ENCODE measurements at places on chromosomes 16 and 17.

- no peak for DNase-seq
Measured at GRCh38 chr16:10405386-10405939, 19.6 kb downstream of the ATF7IP2 start.

- DNase-seq: no peak
Measured at GRCh38 chr16:15966420-15966819, 17.0 kb downstream of the ABCC1 start.

GRCh38 chr16:27406511-27407128 lies 4.6 kb downstream of the IL21R start:
- DNase-seq: no peak

GRCh38 chr17:69763503-69763902 lies 311.5 kb upstream of the KCNJ16 start:
- DNase-seq: no peak

GRCh38 chr17:69876757-69877156 lies 198.3 kb upstream of the KCNJ16 start:
- no peak for DNase-seq

GRCh38 chr16:30368122-30368791 lies 2.0 kb downstream of the TBC1D10B start:
- DNase-seq: no peak

- DNase-seq: no peak
Measured at GRCh38 chr16:24955975-24956731, 59.0 kb downstream of the ARHGAP17 start.

DNA sequence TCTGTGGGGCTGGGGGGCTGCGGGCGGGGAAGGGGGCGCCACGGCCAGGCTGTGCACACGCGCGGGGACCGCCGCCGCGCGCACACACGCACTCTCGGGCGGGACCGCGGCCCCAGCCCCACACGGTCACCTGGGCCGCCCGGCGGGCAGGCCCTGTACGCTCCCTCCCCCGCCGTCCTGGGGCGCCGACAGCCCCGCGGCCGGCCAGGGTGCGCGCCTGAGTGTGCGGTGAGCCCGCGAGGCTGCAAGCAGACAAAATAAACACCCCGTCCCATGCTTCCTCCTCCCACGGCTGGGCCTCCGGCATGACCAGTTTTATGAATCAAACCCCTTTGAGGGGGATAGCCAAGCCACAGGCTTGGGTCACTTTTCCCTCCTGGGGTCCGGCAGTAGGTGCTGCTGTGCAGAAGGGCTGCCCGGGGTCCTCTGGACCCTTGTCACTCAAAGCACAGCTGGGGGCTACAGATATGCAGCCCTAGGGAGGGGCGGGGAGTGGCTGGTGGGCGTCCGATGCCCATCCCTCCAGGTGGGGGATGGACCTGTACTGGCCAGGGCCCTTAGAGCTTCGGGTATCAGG lies 441 bp downstream of the VASN start:
- DNase-seq: no peak

DNA sequence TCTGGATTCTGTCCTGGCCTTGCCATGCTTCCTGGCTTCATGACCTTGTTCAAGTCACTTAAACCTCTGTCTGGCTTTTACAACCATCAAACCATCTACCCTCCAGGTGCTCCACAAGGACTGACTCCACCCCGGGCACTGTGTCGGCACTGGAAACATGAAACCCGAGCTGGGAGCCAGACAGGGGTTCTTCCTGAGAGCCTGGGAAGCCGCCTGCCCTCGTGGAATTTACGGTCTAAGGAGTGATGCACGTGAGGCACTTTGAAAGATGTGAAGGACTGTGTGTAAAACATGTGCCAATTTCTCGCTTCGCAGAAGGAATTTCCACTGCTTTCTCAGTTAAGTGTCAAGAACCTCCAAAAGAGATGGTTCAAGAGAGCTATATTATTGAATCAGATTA lies 11.6 kb downstream of the CDK5R1 start:
- no peak for DNase-seq

GRCh38 chr17:78839762-78840529 lies 668 bp downstream of the USP36 start:
- DNase-seq: no peak

DNA sequence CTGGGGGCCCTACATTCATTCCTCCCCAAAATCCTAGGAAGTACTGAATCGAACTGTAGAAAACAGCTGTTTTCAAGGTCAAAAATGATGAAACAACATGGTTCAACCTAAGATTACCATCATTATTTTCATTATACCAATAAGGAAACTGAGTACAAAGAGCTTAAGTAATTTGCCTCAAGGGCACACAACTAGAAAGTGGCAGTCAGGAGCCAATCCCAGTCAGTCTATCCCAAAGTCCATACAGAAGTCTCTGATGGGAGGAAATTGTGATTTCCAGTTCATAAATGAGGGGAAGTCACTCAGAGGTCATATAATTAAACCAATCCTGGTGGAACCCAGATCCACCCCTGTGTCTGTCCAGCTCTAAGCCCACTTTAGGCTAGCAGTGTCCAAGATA lies 8.4 kb downstream of the LPO start:
- no peak for DNase-seq

DNA sequence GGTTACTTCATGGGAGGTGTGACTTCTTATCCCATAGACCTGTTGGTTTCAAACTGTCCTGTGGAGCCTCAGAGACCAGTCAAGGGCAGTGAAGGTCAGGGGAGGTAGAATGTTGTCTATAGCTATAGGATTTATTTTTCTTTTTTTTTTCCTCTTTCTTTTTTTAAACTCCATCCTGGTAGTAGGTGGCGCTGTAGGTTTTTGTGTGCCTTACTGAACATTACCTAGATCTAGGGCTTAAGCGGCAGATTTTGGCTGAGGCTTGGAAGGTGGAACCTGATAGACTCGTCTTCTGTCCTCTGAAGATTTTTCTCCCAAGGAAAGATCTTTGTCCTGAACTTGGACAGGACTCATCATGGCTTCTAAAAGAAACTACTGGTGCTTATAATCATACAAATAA lies 8.2 kb upstream of the LASP1NB start:
- DNase-seq: no peak

GRCh38 chr16:66432429-66432828 lies 5.3 kb downstream of the BEAN1 start:
- DNase-seq: no peak
